Head of caudate nucleus (tissue), 42 donors: ENCODE measurements at places on chromosomes 3 and 15.

GRCh38 chr3:196159952-196160804, 51.0 kb downstream of the ZDHHC19 start:
- peak; percentile 48 for DNase-seq

- DNase-seq, result no peak
Observed at GRCh38 chr3:146680617-146681016, 75.5 kb upstream of the PLSCR5 start.

DNA sequence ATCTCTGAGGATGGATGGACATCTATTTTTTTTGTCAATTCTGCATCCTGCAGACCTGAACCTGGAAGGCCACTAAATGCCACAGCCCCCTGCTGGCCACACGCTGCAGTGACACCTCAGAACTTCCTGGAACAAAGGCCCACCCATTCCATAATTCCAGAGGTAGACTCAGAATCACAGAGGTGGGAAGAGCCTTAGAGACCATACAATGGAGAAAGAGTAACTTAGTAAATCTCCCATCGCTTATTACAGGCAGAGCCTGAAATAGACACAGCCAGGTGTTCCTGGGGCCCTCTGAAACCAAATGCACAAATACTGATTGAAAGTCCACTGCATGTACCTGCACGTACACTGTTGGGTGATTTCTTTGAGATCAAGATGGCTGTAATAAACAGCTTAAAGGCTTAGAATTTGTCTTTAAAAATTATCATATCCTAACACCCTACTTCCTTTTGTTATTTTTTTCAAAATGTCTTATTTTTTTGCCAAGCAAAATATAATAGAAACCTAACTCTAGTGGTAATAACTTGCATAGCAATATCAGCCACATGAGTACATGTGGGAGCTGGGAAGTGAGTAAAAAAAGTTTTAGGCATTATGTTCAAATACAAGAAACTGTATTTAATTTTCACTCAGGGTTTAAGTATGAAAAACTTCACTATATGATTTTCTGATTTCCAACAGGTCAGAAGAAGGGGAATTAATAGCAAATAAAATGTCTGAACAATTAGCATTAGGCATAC, 62.7 kb downstream of the EOMES start:
- peak; percentile 42 for DNase-seq

DNA sequence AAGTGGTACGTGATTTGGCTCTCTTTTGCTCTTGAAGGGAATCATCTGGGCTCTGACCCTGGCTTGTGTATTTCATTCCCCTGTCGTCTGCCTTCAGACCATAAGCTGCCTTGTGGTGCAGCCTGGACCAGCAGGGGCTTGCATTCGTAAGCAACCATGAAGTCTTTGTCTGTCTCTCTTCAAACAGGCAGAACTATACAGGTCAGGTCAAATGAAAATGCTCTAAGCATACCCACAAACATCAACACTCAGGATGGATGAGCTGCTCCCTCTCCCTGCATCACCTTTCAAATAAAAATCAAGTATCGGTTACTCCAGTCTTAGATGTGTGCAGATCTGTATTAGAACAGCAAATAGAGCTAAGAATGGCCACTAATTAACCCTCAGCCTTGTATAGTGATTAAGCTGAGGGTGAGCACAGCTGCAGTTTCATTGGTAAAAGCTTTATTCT, 268.6 kb upstream of the UBE2E1 start:
- DNase-seq, result no peak

- no peak for DNase-seq
Observed at GRCh38 chr3:189838291-189838690, 207.1 kb downstream of the TP63 start.

GRCh38 chr15:80967451-80967850, 22.2 kb downstream of the MESD start:
- no peak for DNase-seq

DNA sequence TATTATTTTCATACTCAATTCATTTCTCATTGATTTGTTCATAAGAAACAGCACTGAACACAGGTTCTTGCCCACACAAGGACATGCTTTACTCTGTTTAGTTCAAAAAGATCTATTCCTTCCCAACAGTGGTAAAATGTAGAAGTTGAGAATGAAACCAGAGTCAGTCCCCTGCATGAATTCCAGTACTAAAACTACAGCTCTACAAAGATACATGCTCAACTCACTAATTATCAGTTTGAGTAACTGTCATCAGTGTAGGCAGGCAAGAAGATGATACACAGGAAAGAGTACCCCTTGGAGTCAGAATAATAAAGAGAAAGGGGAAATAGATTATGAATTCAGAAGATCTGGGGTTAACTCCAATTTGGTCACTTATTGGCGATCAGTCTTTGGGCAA, 43.2 kb downstream of the NR2E3 start:
- no peak for DNase-seq

DNA sequence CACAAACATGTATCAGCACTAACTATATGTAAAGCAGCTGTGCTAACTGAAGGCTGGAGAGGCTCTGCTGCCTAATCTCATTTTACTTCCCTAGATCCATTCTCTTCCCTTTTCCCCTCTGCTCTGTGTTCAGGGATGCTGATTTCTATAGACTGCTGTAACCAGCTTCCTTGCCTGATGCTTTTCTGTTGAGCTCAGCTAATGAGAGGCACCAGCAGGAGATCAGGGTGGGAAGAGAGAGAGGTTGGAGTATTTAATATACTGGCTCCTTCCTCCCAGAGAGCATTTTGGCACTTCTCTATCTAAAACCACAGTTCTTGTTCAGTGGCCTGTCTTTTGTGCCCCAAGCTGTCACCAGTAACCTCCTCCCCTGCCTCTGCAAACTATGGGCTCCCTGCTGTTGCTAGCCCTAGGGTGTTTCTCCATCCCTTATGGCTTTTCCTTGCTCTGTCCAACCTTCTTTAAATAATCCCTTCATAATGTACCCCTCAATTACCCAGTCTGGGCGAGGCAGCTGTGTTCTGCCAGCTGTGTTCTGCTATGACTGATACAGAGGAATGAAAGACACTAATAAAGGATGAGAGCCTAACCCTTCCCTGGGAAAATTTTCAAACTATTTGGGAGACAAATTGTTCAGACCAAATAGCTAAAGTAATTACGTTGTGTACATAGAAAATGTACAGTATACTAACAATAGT, 69.5 kb downstream of the CADPS start:
- no peak for DNase-seq

DNA sequence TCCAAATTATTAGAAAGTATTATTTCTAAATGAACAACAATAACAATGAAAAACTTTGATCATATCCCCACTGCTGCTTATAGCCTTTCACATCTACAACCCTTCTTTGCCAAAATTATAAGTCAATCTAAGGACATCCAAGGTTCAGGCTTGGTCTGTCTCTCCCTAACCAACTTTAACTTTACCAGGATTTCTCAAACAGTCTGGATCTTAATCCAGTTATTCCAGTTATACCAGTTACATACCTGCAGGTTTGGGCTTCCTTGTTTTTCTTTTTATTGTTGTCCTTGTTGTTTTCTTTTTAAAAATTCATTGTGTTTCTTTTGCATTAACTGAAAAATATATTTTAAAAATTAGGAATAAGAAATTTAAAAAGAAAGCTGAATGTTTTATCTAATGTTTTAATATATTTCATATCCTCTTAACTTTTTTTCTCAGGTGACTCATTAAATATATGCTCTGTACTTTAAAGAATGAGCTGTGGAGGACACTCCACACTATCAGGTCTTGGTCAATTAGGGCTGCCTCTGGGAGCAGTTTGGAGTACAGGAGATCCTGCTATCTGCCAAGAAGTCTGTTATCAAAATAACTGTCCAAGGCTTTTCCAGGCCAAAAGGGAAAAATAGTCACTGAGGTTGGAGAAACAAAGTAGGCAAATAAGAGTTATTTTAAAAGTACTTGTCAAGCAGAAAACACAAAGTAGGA, 421.4 kb downstream of the EPHA6 start:
- DNase-seq, result no peak

DNA sequence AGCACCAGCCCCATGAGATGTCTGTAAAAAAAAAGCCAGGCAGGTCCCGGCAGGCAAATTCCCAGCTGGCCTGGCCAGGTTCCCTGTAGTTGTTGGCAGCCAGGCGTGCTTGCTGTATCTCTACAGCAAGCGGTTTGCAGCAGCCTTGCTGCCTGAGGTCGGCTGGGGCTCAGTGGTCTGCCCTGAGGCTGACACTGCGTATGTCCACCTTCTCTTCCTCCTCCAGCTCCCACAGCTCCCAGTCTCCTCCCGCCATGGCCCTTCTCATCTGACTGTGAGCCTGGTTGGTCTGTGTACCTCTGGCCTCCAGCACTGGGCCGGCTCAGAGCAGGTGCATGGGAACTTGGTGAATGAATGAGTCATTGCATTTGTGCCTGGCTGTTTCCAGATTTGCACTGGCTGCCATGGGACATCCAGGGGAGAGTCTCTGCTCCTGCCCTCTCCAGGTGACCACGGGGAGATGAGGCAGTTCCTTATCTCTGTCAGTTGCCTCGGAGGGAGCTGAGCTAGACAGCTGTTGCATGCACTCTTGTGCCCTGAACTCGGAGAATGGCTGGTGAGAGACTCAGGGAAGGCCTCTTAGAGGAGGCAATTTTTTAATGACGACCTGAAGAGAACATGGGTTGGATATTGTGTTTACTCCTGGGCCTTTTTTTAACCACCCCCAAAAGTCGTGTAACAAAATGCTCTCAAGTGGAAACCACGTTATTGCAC, 43.0 kb downstream of the SPSB4 start:
- DNase-seq, result no peak

GRCh38 chr3:99505200-99505599, 133.2 kb upstream of the COL8A1 start:
- no peak for DNase-seq

DNA sequence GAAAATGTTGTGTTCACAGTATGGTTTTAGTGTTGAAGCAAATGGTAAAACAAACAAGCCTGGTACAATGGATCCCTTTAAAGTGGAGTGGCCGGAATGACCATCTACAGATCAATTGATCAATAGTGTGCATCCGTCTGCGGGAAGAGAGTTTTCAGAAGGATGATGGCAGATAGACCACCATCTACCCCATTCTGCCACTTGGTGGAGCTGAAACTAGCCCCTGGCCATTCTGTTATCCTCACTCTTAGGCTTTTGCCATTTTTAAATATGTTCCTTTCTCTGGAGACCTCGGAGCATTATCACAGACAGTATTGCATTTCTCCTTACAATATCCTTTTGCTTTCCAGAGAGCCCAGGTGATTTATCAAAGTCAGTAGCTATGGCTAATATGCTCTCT, 258.9 kb upstream of the CFAP20DC start:
- no peak for DNase-seq

- no peak for DNase-seq
Observed at GRCh38 chr3:113597596-113598354, 65.4 kb downstream of the SIDT1 start.

DNA sequence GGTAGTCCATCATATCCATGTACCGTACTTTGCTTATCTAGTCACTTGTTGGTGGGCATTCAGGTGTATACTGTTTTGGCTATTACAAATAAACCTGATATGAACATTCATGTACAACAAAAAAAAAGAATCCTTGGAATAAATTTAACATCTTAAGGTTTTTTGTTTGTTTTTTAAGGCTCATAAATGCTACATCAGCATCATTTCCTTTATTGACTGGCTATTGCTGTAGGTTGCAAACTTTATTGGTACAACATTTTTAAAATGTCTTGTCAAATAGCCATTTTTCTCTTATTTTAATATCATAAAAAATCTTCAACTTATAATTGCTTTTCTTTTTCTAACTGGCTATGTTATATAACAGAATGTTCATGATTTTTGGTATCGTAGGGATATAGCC, 16.2 kb downstream of the DHFR2 start:
- no peak for DNase-seq

DNA sequence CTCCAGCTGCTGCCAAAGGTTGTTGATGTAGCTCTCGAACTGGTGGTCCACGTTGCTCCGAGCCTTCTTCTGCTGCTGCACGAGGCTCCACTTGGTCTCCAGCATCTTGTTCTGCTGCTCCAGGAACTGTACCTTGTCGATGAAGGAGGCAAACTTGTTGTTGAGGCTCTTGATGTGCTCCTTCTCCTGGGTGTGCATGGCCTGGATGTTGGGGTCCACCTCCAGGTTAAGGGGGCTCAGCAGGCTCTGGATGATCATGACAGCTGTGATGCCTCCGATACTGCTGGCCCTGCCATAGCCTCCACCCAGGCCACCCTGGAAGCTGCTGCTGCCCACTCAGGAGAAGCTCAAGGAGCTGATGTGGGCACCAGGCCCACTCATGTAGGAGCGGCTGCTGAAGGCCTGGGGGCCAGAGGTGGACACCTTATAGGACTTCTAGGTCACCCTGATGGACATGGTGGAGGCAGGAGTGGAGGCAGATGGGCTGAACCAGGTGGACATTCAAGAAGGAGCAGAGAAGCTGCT, 14.9 kb upstream of the PSTPIP1 start:
- DNase-seq, result no peak

- DNase-seq, result no peak
Observed at GRCh38 chr3:135136361-135137100, 341.5 kb downstream of the EPHB1 start.

GRCh38 chr3:180534828-180535227, 67.1 kb upstream of the TTC14 start:
- no peak for DNase-seq

DNA sequence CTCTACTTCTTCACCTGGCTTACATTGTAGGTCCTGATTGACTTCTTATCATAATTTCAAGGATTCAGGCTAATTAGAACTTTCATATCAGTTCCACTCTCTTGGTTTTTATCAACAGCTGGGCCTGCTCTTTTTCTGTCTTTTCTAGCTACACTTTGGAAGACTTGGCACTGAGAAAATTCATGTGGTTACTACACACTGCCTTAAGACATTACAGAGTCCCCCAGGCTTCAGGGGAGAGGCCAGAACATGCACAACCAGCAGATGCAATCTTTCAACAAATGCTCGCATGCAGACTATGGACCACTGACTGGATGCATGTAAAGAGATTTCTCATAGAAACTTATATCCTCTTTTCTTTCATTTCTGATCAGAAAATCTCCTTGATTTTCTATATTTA, 423.5 kb downstream of the TUSC7 start:
- no peak for DNase-seq
